MCF 10A (cell line): ENCODE measurements at places on chromosomes 16 and 17. TPM values are rescaled to one million over a fixed set of nuclear protein-coding genes. Genes with fewer than 3 reads are reported as not detected.

KRT33B gene
- not detected in 2 replicates for total RNA-seq

FKBP10 gene
- 142 and 159 TPM in 2 replicates for total RNA-seq

CALB2 gene
- total RNA-seq = 0.23 TPM in 1 of 2 replicates, not detected in the other

GRCh38 chr17:54992797-54993639 lies 24.5 kb downstream of the STXBP4 start:
- peak; percentile 63 for DNase-seq

- DNase-seq = no peak
Observed at GRCh38 chr16:10906914-10907756, 30.1 kb downstream of the CIITA start.

DNA sequence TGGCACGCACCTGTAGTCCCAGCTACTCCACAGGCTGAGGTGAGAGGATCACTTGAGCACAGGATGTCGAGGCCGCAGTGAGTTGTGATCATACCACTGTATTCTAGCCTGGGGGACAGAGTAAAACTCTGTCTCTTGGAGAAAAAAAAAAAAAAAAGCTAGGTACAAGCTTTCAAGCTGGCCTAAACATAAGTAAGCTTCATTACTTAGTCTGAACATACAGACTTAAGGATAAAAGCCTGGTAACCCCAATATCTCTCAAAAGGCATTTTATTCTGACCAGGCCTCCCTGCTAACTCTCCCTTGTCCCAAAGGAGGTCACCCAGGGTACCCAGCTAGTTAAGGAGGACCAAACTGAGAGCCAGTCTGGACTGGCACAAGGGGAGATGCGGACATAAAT lies 46.2 kb downstream of the TOM1L2 start:
- DNase-seq = no peak

DNA sequence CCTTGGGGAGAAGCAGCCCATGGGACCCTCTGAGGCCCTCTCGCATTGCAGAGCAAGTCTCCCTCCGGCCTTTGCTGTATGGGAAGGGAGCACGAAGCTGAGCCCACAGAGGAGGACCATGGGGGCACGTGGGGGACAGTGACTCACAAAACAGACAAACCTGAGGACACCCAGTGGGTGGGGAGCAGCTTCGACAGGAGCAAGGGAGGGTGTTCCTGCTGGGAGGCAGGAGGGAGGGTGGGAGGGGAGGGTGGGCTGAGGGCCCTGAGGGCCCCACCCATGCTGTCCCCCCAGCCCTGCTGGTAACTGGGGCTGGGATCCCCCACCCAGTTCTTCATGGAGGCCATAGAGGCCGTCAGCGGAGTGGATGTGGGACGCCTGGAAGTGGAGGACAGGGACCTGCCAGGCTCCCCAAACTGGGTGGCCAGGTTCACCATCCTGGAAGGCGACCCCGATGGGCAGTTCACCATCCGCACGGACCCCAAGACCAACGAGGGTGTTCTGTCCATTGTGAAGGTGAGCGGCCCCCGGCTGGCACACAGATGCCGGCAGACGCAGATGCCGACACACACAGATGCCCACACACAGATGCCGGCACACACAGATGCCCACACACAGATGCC lies 12.5 kb downstream of the SLC22A31 start:
- DNase-seq = no peak
